ENCODE measurements at places on chromosomes 2 and 18. TPM values are rescaled to one million over a fixed set of nuclear protein-coding genes. Genes with fewer than 3 reads are reported as not detected.

MGAT5 gene
- 50.9 TPM for total RNA-seq

SERPINB10 gene
- not detected for total RNA-seq

ERBB4 gene
- 16.0 TPM for total RNA-seq

COL4A3 gene
- total RNA-seq: 12.9 TPM

VSNL1 gene
- 1.6 TPM for total RNA-seq

MRPS5 gene
- total RNA-seq: 50.5 TPM

LIMS3 gene
- 1.5 TPM for total RNA-seq

USP34 gene
- total RNA-seq: 108 TPM

SNORC gene
- 3.6 TPM for total RNA-seq

Data from left lung (tissue), 14 donors.